ENCODE measurements at places on chromosomes 11 and 22.

- DNase-seq = no peak
Measured at GRCh38 chr11:28526406-28526751, 418.2 kb downstream of the METTL15 start.

DNA sequence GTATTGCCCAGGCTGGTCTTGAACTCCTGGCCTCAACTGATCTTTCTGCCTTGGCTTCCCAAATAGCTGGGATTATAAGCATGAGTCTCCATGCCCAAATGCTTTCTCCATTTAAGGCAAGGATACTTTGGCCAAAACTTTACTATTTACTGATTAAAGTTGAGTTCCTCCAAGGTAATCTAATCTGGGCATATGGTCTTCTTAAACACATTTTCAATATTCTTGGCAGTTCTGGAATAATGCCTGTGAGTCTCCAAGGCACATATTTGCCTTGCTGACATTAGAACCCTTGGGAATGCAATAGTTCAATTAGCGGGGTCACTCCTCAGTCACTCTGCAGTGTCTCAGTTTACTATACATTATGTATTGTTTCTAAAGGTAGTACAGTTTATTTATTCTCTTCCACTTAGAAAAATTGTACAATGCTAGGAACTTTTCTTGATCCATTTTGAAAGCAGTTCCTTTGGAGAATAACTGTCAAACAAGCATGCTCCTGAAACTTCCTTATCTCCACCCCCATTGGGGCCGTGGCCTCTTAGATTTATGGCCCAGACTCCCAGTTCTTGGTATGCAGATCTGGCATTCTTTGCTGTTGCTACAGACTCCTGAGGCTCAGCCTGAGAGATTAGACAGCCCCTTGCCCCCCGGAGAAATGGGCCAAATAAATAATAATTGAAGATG is 13.1 kb upstream of the RAB38 start:
- no peak for DNase-seq

- no peak for DNase-seq
Measured at GRCh38 chr11:68843052-68843561, 1.4 kb upstream of the CPT1A start.

GRCh38 chr11:123580557-123581275 is 73.7 kb downstream of the SCN3B start:
- DNase-seq = peak; percentile 67

GRCh38 chr11:128328955-128329551 is 258.3 kb downstream of the ETS1 start:
- no peak for DNase-seq

DNA sequence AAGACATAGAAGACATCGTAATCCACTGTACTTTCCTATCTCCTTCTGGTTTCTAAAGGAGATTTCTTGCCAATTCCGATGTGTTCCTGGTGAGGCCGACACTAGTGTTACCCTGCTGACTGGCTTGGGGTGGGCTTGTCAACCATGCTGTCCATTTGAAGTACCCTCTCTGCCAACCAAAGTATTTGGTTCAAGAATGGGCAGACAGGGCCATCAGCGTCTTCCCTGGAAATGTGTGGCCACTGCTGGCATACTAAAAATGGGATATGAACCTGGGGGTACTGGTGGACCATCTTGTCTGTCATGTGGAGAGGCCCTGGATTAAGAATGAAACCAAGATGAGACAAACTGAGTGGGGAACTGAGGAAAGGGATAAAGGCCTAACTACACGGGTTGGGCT is 1.8 kb upstream of the VSTM5 start:
- DNase-seq = no peak

DNA sequence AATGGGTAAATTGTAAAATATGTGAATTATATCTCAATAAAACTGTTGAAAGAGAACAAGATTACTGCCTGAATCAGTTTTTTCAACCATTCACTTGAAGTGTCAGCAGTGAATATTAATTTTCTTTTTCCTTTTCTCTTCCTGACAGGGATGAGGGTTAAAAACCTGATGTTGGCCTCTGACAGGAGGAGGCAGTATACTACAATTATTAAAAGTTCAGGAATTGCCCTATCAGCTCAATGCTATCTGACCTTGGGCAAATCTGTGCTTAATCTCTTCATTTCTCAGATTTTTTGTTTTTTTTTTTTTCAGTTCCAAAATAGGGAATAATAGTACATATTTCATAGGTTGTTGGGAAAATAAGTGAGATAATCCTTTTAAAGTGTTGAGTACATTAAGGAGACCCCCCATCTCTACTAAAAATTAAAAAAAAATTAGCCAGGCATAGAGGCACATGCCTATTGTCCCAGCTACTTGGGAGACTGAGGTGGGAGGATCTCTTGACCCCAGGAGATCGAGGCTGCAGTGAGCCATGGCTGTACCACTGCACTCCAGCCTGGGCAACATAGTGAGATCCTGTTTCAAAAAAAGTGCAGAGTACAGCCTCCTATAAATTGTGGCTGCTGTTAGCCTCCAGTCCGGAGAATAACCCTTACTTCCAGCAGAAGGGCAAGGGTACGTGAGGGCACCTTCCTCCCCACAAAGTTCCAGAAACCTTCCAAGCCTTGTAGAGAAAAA is 48.8 kb downstream of the TRIM44 start:
- no peak for DNase-seq

All from GM18507 (cell line).